ENCODE measurements at places on chromosomes 1 and 21.

GRCh38 chr1:3275471-3276340, 178.8 kb upstream of the ARHGEF16 start:
- no peak for DNase-seq

DNA sequence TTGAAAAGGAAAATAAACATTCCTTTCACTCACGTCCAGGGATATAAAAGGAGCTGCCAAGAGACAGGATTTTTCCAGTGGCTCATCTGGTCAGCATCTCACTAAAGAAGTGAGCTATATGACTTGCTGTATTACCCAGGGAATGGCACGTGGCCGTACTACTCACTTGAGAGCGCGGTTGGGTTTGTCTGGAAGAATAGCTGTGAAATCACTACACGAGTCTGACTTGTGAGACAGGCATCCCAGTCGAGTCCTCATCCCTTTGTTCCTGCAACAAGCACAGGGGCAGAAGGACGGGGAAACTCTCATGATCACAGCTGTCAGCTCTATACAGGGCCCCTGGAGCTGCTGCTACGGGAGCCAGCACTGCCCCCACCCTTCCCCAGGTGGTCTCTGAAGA, 17.7 kb downstream of the RGS8 start:
- DNase-seq: no peak

- DNase-seq: no peak
These were observed 25.4 kb upstream of the ALDH4A1 start for GRCh38 chr1:18927654-18928272.

- DNase-seq: no peak
These were observed 19.5 kb upstream of the PSMB2 start for GRCh38 chr1:35660581-35661473.

DNA sequence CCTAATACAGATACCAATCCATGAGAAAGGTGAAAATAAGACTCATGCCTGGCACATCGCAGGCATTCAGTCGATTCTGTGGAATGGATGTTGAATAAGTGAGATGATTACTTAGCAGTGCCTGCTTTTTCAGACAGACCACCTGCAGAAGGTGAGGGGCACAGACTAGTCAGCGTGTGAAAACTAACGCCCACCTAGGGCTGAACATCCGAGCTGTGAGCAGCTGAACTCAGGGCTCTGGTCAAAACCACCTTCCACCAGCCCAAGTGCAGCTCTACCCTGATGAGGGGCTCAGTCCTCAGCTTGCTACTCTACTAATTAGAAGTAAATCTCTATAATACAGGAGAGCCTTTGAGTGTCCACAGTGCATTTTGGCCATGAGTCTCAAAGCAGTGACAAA, 32.5 kb downstream of the LMX1A start:
- DNase-seq: no peak

DNA sequence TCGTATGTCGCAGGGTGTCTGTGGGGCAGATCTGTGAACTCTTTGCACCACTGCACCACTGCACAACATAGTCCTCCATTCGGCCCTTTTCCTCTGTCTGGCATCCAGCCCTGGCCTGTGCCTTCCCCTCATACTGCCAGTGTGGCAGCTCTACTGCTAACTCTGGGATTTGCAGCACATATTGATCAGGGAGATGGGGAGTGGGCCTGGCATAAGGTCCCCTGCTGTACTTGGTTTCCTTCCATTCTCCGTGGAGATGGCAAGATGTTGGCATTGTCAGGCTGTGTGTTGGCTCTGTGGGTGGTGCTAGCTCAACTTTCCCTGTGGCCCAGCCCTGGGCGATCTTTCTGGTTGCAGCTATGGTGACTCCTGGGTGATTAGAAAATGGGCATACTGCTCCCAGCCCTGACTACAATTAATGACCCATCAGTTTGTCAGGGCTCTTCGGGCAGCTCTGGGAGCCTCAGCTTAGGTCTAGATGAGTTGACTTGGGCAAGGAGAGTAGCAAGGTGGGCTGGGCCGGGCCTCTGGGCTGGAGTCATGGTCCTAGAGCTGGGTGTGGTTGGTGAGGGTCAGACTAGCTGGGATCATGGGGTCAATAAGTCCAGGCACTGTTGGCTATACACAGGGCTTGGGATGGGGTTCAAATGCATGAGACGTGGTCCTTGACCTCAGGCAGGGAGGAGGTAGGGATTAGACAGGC, 11.4 kb downstream of the PTPRU start:
- DNase-seq: no peak

DNA sequence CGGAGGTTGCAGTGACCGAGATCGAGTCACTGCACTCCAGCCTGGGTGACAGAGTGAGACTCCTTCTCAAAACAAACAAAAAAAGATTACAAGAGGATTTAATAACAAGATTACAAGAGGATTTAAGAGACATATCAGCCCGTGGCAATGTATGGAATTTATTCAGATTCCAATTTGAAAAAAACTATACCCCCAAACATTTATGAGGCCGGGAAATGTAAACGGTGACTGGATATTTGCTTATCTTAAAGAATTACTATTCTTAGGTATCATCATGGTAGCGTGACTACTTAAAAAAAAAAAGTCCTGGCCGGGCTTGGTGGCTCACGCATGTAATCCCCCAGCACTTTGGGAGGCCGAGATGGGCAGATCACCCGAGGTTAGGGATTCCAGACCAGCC, 21.2 kb upstream of the ELK4 start:
- no peak for DNase-seq

DNA sequence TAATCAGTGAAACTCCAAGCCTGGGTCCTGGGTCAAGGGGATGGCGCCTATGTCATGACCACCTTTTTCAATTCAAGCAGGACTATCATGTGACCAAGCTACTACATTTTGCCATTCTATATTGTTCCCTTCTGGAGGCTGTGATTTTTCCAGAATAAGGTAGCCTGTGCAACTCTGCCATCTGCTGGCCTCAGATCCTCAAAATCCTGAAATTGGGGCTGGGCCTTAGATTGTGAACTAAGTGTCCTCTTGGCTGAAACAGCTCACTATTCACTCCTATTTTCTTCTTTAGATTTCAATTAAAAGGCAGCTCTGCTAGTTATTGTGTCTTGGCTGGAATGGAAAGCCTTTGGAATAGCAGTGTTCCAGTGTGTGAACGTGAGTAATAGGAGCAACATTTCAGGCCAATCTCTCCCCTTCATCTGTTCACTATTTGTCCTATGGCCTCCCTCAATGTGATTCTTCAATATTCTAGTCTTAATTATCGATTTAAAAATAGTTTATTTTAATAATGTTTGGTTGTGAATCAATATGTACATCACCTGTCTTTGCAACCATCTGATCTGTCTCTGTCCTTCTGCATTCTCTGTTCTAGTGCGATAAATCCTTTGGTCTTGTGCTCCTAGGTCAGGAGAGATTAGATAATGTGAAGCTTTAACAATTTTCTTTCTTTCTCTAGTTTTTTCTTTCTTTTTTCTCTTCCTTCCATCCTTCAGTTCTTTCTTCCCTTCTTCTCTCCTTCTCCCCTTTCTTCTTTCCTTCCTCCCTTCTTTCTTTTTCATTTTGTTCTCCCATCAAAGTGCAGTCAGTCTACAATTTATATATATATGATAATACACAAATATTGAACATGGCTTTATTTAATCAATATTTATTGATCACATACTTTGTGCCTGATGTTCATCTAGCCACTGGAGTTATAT, 69.8 kb downstream of the CR1 start:
- peak; percentile 43 for DNase-seq

DNA sequence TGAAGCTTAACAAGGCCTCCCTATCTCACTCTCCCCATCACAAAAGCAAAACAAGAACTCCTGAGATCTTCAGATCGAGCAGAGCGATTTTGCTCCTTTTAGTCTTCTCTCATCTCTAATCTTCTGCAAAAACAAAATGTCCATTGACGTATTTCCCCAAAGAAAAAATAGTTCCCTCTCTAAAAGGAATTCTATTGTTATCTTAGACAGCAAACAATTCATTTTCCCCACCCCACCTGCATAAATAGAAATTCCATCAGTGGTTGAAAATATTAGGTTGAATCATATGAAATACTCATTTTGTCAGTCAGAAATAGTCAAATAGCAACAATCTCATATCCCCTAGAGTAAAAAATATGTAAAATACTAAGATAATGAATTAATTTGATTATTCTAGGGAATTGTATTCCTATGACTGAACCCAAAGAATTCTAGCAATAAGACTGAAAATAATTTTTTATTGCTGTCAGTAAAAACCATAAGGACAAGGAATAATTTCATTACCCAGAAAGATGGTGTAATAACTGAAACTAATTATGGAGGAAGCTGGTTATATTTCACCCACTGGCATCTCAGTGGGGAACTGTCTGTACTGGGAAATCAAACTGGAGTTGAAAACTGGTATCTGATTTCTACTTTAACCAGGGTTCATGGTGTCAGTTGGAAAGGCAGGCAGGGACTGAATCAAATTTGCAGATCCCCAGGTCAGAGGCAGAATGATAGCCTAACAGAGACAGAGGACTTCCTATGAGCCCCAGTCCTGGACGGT, 51.3 kb downstream of the RHOU start:
- DNase-seq: no peak

GRCh38 chr1:160879056-160879455, 5.9 kb downstream of the ITLN1 start:
- DNase-seq: no peak

DNA sequence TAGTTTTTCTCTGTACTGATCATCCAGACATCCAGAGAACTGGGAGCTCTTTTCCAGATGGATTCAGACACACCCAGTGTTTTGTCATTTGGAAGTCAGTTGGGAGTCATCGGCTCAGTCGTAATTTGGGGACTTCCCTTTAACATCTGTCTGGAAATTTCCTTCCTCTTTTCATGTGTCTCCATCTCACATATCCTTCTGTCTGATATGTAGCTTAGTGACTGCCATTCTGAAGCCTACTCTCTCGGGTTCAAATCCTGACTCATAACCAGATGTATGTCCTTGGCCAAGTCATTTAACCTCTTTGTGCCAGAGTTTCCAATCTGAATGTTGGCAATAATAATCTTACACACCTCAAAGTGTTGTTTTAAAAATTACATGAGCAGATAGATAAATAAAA, 3.0 kb downstream of the MORC3 start:
- DNase-seq: no peak

GRCh38 chr1:71311376-71311775, 230.5 kb upstream of the ZRANB2 start:
- no peak for DNase-seq

GRCh38 chr1:42431514-42431913, 24.3 kb downstream of the ZMYND12 start:
- no peak for DNase-seq

- DNase-seq: peak; percentile 9
These were observed 148.6 kb upstream of the KRTAP19-8 start for GRCh38 chr21:31186916-31187315.

DNA sequence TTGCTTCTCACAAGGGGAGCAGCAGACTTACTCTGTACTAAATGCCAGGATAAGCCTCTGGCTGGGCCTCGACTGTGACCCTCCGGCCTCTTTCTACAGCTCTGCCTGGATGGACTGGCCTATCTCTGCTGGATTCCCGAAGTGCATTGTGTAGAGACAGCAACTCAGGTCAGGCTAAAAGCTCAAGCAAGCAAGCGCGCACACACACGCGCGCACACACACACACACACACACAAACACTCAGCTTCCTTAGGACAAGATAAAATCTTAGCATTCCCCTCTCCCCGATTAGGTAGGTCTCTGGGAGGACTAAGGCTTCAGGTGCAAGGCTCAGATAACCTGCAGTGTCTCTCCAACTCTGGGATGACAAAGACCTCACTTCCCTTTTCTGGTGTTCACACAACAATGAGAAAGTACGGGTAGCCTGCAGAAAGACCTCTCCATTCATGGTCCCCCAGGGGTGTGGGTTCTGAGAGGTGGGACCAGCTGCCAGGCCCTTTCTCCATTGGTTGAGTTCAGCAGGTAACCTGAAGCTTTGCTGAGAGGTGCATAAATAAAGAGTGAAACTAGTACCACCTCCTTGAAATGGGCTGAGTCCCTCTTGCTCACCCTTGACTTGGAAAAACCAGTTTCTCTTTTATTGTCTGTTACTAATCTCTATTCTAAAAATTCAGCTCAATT, 155.1 kb upstream of the CAMK1G start:
- DNase-seq: no peak

- DNase-seq: no peak
These were observed 154.5 kb downstream of the ST6GALNAC5 start for GRCh38 chr1:77021732-77022131.

- no peak for DNase-seq
These were observed 33.1 kb downstream of the SIPA1L2 start for GRCh38 chr1:232596666-232597303.

DNA sequence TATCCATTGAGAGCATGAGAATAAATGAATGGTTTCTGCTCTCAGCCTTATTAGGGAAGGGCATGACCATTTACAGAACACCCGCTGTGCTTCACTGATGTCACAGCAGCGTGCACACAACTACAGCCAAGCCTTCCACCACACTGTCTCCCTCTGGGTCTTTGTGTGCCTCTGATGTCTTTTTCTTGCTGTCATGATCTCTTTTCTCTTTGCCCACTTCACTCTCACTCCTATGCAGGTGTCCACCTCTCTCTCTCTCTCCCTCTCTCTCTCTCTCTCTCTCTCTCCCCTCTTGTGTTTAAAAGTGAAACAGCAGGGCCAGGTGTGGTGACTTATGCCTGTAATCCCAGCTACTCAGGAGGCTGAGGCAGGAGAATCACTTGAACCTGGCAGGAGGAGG, 232.5 kb upstream of the JUN start:
- peak; percentile 15 for DNase-seq

- no peak for DNase-seq
These were observed 8.3 kb downstream of the TSACC start for GRCh38 chr1:156346636-156347035.
